Natural killer cell treated with Interleukin-12 subunit alpha and Interleukin-12 subunit beta and Interleukin-15 and Interleukin-18, amount 100 ng/mL, for 72 hours (primary cell): ENCODE measurements at places on chromosomes 6 and 20.

- DNase-seq: no peak
- H3K4me1 ChIP-seq: peaks cover 2% of the 10 kb centered on the region
- peaks cover 9% of the 10 kb centered on the region for H3K36me3 ChIP-seq
- H3K27ac ChIP-seq: no peak overlapping the region
These were observed 434.9 kb downstream of the TFAP2A start for GRCh38 chr6:9979996-9980395.

DNA sequence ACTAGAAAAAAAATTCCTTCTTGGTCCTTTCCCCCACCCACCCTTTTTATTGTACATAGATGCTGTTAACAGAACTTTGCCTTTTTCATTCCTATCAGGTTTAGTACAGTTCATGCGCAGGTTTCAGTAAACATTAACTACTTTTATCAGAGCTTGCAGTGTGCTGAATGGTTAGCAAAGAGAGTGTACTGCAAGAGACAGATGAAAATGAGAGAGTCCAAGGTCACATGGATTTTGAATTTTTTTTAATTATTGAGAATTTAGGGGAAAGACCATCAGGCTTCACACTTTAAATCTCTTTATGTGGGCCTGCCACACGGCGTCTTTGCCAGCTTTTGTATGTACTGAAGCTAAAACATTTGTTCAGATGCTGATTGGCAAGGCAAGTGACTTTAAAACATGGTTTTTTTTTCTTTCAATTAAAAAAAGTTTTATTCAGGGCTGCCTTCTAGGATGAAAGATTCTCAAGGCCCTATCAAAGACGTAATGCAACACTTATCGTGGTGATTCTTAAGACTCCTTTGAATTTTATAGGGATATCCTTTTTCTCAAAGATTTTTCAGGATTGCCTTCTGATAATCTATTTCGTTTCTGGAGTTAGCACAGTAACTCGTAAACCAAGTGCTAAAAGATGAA, 32.2 kb downstream of the RREB1 start:
- no peak for DNase-seq
- peak overlapping the region; percentile 82 for H3K27ac ChIP-seq
- H3K27me3 ChIP-seq: no peaks in the 10 kb centered on the region
- H3K4me3 ChIP-seq: peak overlapping the region; percentile 81
- peaks cover 58% of the 10 kb centered on the region for H3K4me1 ChIP-seq

DNA sequence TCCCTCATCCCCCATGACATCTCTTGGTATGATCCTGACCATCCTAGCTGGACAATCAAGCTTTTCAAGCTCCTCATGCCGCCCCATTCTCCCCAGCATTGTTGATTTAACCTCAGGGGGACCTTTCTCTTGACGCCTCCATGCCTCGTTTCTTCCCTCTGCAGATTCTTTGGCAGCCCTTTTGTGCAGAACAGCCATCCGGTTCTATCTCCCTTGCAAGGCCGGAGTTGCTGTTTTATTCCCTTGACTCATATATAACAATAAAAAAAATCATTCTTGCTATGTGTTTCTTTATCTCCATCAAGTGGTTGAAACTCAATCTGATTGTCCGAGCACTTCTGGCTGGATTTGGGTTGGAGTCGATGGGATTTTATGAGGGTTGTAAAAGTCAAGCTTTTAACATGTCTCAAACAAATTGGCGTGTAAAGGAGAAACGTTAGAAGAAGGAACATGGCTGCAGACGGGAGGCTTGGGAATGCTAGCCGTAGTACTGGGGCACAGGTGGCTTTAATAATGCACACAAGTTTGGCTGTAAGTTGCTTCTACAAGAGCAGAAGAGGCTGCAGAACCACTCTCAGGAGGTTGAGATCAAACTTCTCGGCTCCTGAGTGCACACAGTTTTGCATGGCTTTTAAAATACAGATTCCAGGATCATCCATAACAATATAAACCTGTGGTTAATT, 3.9 kb upstream of the SULF2 start:
- H3K36me3 ChIP-seq: no peaks in the 10 kb centered on the region
- DNase-seq: no peak
- H3K4me3 ChIP-seq: no peak overlapping the region
- H3K27ac ChIP-seq: no peak overlapping the region
- H3K4me1 ChIP-seq: no peaks in the 10 kb centered on the region

DNA sequence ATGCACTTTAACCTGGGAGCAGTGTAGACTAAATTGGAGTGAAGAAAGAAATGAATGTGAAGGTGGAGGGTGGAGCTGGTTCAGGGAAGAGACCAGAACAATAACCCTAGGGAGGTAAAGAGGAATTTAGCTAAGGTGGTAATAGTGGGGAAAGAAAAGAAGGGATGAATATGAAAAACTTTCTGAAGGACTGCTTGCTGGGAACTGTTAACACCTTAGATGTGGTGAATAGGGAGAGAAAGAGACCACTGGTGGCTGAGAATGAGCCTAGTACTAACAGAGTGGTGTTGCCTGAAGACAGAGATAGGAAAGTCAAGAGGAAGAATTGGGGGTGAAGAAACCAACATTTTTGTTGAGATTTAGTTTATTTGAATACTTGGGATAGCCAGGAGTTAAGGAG, 78.4 kb upstream of the HS3ST5 start:
- H3K27ac ChIP-seq: no peak overlapping the region
- H3K36me3 ChIP-seq: peaks cover 13% of the 10 kb centered on the region
- no peaks in the 10 kb centered on the region for H3K27me3 ChIP-seq
- DNase-seq: no peak

- H3K4me1 ChIP-seq: no peaks in the 10 kb centered on the region
- DNase-seq: peak; percentile 34
- no peak overlapping the region for H3K27ac ChIP-seq
- no peaks in the 10 kb centered on the region for H3K36me3 ChIP-seq
These were observed 37.3 kb upstream of the TGM2 start for GRCh38 chr20:38202153-38202981.

GRCh38 chr6:44485601-44486401, 98.3 kb downstream of the CDC5L start:
- H3K27ac ChIP-seq: no peak overlapping the region
- H3K36me3 ChIP-seq: no peaks in the 10 kb centered on the region
- peaks cover 42% of the 10 kb centered on the region for H3K27me3 ChIP-seq
- no peaks in the 10 kb centered on the region for H3K4me1 ChIP-seq

GRCh38 chr20:19992996-19993908, 23.9 kb upstream of the NAA20 start:
- no peaks in the 10 kb centered on the region for H3K36me3 ChIP-seq
- H3K27me3 ChIP-seq: peaks cover 8% of the 10 kb centered on the region
- no peaks in the 10 kb centered on the region for H3K4me1 ChIP-seq

- H3K4me3 ChIP-seq: no peak overlapping the region
- no peak overlapping the region for H3K27ac ChIP-seq
- no peaks in the 10 kb centered on the region for H3K27me3 ChIP-seq
- peaks cover 33% of the 10 kb centered on the region for H3K4me1 ChIP-seq
- no peak for DNase-seq
These were observed 46.9 kb upstream of the ARMC2 start for GRCh38 chr6:108801366-108801765.

- H3K27me3 ChIP-seq: no peaks in the 10 kb centered on the region
- H3K36me3 ChIP-seq: no peaks in the 10 kb centered on the region
- no peak overlapping the region for H3K4me3 ChIP-seq
These were observed 147.5 kb downstream of the BCAS1 start for GRCh38 chr20:53922901-53923314.

- H3K27ac ChIP-seq: no peak overlapping the region
- H3K4me1 ChIP-seq: no peaks in the 10 kb centered on the region
- DNase-seq: no peak
These were observed 77.3 kb downstream of the KCNB1 start for GRCh38 chr20:49405062-49405683.

DNA sequence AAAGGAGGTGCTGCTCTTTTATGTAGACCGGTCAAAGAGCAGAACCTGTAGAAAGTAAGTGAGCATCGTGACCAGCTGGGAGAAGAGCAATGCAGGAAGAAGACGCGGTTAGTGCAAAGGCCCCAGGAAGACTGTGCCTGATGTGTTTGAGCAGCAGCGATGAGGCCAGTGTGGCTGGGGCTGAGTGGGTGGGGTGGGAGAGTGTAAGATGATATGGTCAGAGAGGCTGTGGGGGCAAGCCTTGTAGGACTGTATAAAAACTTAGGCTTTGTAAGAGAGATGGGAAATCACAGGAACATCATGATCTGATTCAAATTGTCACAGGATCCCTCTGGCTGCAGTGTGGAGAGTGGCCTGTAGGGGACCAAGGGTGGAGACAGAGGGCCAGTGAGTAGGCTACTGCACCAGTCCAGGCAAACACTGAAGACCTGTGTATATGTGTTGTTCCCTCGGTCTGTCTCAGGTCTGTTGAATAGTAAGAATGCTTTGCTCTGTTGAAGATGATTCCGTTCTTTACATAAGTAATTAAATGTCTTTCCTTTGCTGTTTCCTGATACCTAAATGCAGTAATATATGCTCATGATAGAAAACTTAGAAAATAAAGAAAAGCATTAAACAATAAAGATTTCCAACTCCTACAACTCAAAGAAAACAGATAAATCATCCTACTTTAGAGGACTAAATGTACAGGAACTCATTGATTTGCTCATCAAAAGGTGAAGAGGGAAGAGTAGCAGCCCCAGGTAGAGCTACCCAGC, 23.6 kb upstream of the WFDC2 start:
- H3K36me3 ChIP-seq: no peaks in the 10 kb centered on the region
- peaks cover 15% of the 10 kb centered on the region for H3K4me1 ChIP-seq
- no peak overlapping the region for H3K4me3 ChIP-seq
- DNase-seq: no peak

GRCh38 chr6:90005048-90005827, 111.0 kb downstream of the GJA10 start:
- peaks cover 12% of the 10 kb centered on the region for H3K4me1 ChIP-seq
- no peak overlapping the region for H3K4me3 ChIP-seq
- no peak for DNase-seq
- no peaks in the 10 kb centered on the region for H3K36me3 ChIP-seq

GRCh38 chr6:99241905-99242534, 107.5 kb downstream of the FAXC start:
- no peak overlapping the region for H3K27ac ChIP-seq
- H3K4me3 ChIP-seq: no peak overlapping the region
- no peak for DNase-seq
- H3K27me3 ChIP-seq: peaks cover 7% of the 10 kb centered on the region
- H3K4me1 ChIP-seq: no peaks in the 10 kb centered on the region

DNA sequence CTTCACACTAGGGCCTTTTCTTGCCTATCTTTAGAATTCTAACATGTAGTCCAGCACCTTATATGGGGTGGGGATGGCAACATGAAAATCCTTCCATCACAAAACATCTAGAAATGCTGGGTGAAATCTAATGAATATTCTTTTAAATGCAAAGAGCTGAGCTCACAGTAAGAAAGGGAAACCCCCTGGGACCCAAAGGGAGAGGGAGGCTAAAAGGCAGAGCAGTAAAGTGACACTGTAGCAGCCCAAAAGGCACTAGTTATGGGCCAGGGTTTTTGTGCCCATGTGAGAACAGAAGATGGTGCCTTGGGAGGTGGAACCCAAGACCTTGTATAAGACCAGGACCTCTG, 66.7 kb downstream of the TRAM2 start:
- peaks cover 8% of the 10 kb centered on the region for H3K36me3 ChIP-seq
- no peaks in the 10 kb centered on the region for H3K27me3 ChIP-seq
- H3K4me3 ChIP-seq: no peak overlapping the region
- DNase-seq: no peak

DNA sequence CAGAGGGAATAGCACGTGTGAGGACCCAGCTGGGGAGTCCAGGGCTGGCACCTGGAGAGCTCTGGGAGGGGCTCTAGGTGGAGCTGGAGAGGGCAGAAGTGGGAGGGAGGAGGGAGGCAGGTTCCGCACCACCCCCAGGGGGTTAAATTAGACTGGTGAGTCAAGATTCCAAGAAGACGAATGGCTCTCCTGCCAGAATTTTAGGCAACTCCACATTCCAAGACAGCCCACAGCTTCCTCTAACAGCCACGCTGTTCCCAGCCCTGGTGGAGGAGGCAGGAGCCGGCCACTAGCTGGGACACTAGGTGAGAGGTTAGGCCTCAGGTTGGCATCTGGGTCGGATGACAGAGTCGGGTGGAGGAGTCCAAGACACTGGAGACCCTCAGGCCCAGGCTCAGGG, 60.2 kb downstream of the TFAP2C start:
- no peak overlapping the region for H3K4me3 ChIP-seq
- DNase-seq: no peak
- no peak overlapping the region for H3K27ac ChIP-seq
- H3K4me1 ChIP-seq: no peaks in the 10 kb centered on the region

GRCh38 chr20:1327241-1327653, 1.7 kb downstream of the SDCBP2 start:
- H3K27ac ChIP-seq: no peak overlapping the region
- no peak for DNase-seq
- H3K36me3 ChIP-seq: no peaks in the 10 kb centered on the region
- H3K27me3 ChIP-seq: no peaks in the 10 kb centered on the region
- H3K4me1 ChIP-seq: peaks cover 28% of the 10 kb centered on the region
- no peak overlapping the region for H3K4me3 ChIP-seq
